AG08396 (cell line): ENCODE measurements at places on chromosomes 2 and 18.

DNA sequence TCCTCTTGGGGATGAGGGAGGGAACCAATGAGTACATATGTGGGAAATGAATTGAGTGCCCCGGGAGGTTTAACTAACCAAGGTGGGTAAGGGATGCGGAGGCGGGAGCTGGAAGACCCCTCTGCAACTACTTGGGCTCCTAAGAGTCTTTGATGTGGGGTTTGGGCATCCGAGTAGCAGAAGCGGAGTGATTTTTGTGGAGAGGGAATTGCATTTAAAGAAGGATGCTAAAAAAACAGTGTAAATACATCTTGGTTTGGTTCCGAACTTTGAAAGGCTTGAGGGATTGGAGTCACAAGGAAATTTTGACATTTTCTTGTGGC is 215.7 kb downstream of the MCFD2 start:
- no peak for DNase-seq

DNA sequence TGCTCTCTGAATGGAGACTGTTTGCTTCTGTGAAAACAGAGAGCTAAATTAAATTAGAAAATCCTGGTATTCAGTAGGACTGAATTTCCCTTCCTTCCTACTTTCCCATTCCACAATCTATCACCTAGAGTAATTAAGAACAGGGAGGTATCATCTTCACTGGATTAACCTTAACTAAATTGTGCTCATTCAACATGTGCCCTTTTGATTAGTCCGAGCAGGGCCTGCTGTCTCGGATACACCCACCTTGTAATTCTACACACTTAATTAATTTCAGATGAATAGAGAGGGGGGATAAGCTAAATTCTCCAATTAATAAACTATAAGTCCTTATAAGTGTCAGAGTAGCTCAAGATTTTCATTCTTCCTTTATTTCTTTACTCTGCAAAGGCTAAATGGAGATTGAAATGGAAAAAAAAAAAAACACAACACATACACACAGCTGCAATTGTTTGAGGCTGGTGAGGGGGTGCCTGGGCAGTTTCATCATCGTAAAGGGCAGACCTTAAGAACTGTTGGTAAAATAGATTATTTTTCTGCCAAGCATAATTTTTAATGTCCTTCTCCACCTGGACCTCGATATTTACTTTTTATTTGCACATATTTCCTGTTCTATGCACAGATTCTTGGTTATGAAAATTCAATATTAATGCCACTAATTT is 157.1 kb upstream of the SIX2 start:
- DNase-seq, result no peak

DNA sequence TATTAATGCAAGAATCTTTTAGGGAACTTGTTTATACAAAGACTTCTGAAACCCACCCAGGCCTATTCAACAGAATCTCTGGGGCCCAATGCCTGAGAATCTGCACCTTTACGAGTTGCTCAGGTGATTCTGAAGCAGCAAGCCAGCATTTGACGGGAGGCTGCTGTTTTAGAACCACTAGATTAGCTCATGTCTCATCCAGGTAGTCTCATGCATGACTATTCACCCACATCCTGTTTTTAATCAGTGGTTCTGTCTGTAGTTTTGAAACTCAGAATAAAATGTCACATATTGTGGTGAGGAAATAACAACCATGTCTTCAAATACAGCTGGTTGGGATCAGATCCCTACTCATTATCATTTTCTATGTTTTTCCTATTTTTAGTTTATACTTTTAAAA is 39.5 kb downstream of the CYTIP start:
- DNase-seq, result no peak

GRCh38 chr2:4077017-4077416 is 373.6 kb downstream of the DCDC2C start:
- no peak for DNase-seq

DNA sequence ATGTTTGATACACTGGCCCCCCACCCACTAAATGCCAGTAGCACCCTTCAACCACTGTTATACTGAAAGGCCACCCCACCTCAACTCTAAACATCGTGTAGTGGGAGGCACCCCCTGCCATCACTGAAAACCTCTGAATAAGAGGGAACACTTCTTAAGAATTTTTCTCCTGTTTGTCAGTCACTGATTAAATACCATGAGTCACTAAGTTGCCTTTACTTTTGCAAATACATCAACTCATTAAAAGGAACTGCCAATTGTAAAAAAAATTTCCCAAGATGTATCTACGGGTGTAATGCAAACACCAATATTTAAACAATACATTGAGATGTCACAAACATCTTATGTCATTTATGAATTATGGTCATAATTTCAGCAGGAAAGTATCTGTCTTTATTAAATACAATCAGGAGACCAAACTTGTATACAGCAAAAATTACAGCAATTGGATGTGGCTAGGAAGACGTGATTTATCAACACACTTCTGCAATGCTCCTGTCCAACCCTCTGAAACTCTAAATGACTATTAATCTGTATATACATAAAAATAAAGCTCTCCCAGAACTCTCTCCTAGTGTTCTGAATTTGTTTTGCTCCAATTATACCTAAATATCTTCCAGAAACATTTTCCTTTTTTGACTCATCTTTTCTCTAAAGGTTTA is 144.1 kb upstream of the STK17B start:
- DNase-seq, result no peak

DNA sequence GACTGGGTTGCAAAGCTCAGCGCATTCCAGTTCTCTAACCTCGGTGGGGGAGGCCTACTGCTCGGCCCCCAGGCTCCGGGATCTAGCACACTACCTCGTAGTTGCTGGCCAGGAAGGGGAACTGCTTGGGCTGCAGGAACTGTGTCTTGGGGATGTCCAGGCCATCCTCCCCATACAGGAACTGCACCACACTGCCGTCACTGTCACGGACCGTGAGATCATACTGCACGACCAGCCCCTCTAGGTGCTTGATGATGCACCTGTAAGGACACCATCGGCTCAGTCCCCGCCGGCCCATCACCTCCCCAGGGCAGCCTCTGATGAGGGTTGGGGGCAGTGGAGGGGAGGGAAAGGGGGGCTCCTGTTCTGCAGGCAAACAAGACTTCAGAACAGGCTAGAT is 61.6 kb downstream of the POLR1A start:
- no peak for DNase-seq

- DNase-seq, result no peak
Observed at GRCh38 chr2:128775914-128776285, 457.2 kb upstream of the HS6ST1 start.

- no peak for DNase-seq
Observed at GRCh38 chr2:157572725-157573124, 55.9 kb downstream of the ACVR1C start.

DNA sequence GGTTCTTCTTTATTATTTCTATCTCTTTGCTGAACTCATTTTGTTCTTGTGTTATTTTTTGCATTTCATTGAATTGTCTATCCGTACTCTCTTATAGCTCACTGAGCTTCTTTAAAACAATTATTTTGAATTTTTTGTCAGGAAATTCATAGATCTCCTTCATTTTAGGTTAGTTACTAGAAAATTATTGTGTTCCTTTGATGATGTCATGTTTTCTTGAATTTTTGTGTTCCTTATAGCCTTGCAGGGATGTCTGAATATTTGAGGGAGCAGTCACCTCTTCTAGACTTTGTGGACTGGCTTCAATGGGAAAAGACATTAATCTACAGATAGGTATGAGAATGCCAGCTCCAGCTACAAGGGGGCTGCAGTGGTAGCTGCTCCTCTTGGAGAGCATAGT is 20.7 kb upstream of the OSBPL6 start:
- no peak for DNase-seq

GRCh38 chr18:28114472-28114871 is 62.5 kb downstream of the CDH2 start:
- no peak for DNase-seq

- DNase-seq, result no peak
Observed at GRCh38 chr2:98374958-98375570, 28.8 kb downstream of the CNGA3 start.

GRCh38 chr2:20650877-20651730 is at the start of gene HS1BP3:
Gene HS1BP3 (minus strand): TSS chr2:20651098. CDS start chr2:20651063, 35 bp downstream.
- DNase-seq, result peak; percentile 99

- no peak for DNase-seq
Observed at GRCh38 chr2:7973801-7974480, 707.9 kb upstream of the ID2 start.

DNA sequence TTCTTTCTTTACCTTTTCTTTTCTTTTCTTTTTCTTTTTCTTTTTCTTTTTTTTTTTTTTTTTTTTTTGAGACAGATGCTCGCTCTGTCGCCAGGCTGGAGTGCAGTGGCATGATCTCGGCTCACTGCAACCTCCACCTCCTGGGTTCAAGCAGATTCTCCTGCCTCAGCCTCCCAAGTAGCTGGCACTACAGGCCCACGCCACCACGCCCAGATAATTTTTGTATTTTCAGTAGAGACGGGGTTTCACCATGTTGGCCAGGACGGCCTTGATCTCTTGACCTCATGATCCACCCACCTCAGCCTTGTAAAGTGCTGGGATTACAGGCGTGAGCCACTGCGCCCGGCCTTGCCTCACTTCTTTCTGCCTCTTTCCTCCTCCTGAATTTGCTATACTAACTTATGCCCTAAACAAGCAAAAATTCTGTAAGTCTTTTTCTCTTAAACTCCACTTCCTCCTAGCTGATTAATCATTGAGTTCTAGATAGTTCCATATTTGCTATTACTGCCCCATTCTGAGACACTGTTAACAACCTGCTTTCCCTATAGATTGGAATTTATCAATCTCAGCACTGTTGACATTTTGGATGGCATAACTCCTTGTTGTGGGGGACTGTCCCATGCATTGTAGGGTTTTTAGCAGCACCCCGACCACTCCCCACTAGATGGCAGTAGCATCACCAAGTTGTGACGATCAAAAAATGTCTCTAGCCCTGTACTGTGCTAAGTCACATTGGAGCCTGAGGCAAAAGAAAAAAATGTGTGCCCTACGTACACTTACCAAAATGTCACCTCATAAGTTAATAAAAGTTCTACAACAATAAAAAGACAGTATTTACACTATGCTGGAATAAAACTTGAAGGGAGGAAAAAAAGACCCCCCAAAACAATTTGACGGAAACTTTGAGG is 16.4 kb upstream of the THADA start:
- DNase-seq, result peak; percentile 65

GRCh38 chr2:20326163-20326780 is 24.4 kb downstream of the PUM2 start:
- DNase-seq, result peak; percentile 60
